ENCODE measurements at places on chromosomes 4 and X. TPM values are rescaled to one million over a fixed set of nuclear protein-coding genes. Genes with fewer than 3 reads are reported as not detected.

SPIN2A gene
- total RNA-seq, result 0.14 TPM

SMR3B gene
- not detected for total RNA-seq

RHOH gene
- total RNA-seq, result not detected

PPP4R3C gene
- total RNA-seq, result not detected

ING2 gene
- 10.7 TPM for total RNA-seq

DNA sequence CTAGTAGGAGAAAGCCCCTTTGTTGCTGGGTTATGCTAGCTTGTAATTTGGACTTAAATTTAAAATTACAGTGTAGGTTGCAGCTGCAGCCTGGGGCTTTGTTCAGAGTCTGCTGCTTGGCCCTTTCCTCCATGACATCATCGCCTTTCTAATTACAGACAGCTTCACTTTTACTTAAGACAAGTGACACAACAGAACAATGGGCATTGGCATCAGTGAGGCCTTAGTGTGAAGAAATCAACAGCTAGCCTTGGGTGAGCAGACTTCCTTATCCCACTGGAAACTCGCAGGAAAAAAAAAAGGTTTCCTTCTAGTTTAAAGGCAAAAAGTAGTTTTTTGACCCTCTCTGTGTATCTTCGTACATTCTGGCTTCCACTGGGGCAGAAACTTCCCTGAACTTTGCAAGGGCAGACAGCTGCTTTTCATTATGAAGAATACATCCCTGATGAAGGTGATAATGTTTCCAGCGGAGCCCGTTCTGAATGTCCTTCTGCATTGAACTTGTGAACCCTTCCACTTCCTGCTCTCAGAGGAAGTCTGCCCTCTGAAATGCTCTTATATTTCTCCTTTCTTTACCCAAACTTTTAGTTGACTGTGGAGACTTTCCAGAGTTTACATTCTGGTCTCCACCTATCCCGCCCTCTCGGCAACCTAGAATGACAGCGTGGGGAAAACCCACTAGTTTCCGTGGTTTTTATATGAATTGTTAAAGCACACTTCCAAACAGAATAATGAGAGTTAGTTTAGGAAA lies 123.2 kb upstream of the FAM9C start:
- no peak for DNase-seq

- no peak for DNase-seq
Measured at GRCh38 chrX:118975831-118976598, 1.6 kb downstream of the LONRF3 start.

GRCh38 chr4:76991161-76991660 lies 41.7 kb downstream of the SEPTIN11 start:
- no peak for DNase-seq

DNA sequence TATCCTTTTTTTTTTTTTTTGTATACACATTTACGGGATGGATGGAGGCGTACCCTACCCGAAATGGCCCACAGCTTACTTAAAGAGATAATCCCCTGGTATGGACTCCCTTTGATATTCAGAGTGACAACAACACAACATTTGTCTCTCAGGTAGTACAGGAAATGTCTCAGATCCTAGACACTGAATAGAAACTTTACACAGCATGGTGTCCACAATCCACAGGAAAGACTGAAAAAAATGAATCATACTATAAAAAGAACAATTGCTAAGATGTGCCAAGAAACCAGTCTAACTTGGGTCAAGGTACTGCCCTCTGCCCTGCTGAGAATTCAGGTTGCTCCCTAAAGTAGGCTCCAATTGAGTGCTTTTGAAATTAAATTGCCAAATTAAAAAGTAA lies 100.8 kb upstream of the LANCL3 start:
- DNase-seq, result no peak

- peak; percentile 79 for DNase-seq
Measured at GRCh38 chrX:21932292-21933002, 8.1 kb upstream of the SMS start.

DNA sequence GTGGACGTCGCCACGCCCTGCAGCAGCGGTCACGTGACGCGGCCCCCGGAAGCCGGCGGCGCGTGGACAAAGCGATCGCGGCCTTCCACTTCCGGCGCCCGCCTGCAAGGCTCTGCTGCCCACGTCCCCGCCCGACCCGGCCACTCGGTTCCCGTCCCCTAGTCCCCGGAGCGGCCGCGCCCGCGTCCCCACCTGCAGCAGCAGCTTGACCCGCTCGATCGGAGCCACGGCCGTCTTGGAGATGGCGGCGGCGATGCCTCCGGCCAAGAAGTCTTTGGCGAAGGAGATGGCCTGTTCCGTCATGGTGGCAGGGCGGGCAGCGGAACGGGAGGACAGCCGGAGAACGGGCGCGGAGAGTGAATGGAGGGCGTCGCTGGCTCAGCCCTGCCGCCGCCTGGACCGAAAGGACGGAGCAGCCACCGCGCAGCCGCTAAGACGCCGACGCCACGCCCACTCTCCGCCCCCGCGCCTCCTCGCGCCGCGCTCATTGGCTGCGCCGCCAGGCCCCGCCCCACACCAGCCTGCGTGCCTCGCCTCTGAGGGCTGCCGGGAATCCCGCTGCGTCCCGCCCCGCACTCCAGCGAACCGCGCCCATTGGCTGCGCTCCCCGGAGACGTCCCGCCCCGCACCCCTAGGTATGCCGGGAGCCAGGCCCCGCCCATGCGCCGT lies at the start of gene SLC25A6:
Gene SLC25A6, minus strand, starts transcription at position 407 of the 669 bp plus-strand sequence. Its CDS starts 104 bp downstream, at position 303.
- DNase-seq, result peak; percentile 33

DNA sequence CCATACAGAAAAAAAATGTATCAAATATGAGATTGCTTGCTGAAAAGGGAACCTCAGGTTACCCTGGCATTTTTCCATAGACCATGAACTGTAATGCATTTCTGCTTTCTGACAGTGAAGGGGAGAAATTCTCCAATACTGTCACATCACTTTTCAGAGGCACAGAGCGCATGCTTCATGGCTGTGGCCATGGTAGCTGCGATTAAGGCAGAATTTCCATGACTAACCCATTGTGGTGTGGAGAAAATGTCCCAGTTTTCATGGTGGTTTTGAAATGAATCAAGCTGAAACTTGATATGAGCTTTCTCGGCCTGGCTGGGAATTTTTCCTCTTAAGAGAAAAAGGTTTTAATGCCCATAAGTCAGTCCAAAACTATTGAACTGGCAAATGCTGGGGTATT lies 39.5 kb upstream of the MAP3K15 start:
- DNase-seq, result no peak

GRCh38 chr4:150779707-150780106 lies 197.8 kb downstream of the MAB21L2 start:
- no peak for DNase-seq

DNA sequence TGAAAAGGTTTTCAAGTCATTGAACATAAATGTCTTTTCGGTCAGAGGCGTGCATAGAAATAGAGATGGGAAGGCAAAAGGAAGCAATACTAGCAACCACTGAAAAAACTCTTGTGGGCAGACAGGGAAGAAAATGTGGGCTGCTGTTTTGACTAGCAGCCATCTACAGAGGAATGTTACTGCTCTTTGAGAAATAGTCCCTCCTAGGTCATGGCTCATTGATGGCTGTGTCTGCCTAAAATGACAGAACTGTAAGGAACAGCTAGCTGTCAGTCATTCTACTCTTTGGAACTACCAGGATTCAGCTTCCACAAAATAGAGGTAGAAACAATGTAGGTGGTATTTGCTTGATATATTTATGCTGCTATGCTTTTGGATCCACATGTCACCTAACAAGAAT lies 26.9 kb upstream of the TMPRSS11B start:
- no peak for DNase-seq

GRCh38 chr4:124035364-124036041 lies 638.9 kb downstream of the SPRY1 start:
- DNase-seq, result no peak

DNA sequence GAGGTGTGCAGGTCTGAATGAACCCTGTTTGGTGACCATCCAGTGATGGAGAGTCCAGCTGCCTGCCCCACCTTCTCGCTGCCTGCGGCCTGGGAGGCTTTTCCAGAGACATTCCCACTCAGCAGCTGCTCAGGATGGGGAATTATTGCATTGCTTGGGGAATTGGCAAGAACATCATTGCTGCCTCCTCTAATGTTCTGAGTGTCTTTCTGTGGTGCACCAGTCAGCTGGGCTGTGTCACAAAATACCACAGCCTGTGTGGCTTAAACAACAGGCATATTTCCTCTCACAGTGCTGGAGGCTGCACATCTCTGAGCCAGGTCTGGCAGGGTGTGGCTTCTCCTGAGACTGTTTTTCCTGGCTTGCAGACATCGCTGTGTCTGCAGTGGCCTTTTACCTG lies 86.8 kb upstream of the AFAP1 start:
- DNase-seq, result no peak

DNA sequence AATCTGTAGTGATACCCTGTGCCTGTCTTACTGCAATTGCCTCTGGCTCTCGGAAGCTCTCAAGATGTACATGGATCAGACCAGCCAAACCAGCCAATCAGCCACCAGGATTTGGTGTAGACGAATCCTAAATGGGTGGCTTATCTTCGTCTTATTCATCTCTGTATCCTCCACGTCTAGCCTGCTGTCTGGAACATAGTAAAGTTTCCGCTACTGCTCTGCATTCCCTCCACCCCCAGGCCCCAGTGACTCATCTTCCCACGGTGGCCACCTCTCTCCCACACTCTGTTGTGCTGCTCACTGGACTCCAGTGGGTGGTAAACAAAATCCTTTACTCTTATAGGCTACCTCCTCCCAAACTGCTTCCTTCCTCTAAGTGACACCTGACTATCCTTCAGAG lies 37.8 kb downstream of the SEPTIN6 start:
- DNase-seq, result no peak

Measured in epithelial cell of proximal tubule (primary cell).